ENCODE measurements at places on chromosomes 3 and 15. TPM values are rescaled to one million over a fixed set of nuclear protein-coding genes. Genes with fewer than 3 reads are reported as not detected.

SPINT1 gene
- total RNA-seq, result 1.5 TPM

KCNMB3 gene
- 16.5 TPM for total RNA-seq

MORC1 gene
- total RNA-seq, result not detected

XCR1 gene
- total RNA-seq, result not detected

CDHR4 gene
- not detected for total RNA-seq

SLC12A8 gene
- not detected for total RNA-seq

DAZL gene
- not detected for total RNA-seq

DCBLD2 gene
- 16.3 TPM for total RNA-seq

All from ascending aorta (tissue), 2 donors.